Left cardiac atrium (tissue), 4 donors: ENCODE measurements at places on chromosomes 13 and 19. TPM values are rescaled to one million over a fixed set of nuclear protein-coding genes. Genes with fewer than 3 reads are reported as not detected.

GRCh38 chr19:10861103-10861651 lies 10.2 kb upstream of the CARM1 start:
- DNase-seq = no peak

GRCh38 chr13:67071918-67072598 lies 158.1 kb downstream of the PCDH9 start:
- no peak for DNase-seq

DNA sequence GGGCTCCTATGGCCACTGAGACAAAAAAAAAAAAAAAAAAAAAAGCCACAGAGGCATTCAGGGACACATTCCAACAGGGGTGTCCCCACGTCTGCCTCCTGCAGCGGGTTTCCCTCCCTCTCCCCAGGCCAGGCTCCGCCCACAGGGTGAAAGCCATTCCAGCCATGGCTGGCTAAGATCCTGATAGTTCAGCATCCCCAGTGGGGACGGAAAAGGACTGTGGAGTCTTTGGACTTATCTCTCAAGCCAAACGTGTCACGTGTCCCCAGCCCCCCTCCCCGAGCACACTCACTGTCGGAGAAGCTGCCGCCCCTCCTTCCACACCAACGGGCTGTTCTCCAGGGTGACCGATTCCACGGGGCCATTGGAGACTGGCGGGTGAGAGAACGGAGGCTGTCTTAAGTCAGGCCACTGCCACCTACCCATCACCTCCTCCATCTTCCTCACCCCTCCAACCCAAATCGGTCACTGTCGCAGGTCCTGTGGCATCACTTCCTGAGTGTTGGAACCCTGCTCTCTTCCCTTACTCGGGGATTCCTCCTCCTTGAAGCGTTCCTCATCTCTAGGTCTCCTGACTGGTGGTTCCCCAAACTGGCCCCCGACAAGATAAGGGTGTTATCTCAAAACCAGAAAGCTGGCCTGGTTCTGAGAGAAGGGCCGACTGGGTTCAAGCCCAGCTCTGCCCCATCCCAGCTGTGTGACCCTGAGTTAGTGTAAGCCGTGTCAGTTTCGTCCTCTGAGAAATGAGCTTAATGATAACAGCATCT lies 9.1 kb upstream of the FKRP start:
- DNase-seq = peak; percentile 62

DNA sequence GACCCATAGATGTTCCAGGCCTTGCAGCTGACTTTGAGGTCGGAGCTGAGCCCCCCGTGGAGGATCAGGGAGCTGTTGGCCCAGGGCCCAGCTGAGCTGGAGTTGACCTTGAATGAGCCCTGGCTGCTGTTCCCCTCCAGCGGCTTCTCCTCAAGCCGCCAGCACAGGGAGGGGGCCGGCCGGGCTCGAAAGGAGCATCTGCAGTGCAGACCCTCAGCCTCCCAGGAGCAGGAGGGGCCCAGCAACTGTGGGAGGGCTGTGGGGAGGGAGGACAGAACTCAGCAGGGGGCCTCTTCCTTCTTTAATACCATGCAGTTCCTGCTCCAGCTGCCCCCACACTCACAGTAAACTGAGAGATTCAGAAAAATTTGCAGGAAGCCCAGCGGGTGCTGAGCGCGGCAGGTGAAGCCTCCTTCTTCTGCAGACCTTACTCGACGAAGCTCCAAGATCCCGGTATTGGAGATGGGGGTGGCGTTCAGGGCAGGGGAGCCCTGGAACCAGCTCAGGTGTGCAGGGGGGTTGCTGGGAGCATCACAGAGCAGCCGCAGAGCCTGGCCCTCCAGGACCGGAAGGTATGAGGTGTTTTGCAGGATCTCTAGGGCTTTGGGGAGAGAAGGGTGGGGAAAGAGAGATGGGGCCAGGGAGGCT lies 2.6 kb downstream of the SIGLEC5 start:
- DNase-seq = no peak

DNA sequence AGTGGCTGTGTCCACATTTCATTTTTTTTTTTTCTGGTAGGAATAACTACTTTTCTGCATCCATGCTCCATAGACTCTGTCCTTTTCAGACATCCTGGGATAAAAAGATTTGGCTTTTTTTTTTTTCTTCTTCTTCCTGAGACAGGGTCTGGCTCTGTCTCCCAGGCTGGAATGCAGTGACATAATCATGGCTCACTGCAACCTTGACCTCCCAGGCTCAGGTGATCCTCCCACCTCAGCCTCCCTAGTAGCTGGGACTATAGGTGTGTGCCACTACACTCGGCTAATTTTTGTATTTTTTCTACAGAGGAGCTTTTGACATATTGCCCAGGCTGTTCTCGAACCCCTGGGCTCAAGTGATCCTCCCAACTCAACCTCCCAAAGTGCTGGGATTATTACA lies 4.1 kb upstream of the ICAM3 start:
- DNase-seq = no peak

- DNase-seq = no peak
Observed at GRCh38 chr19:28169168-28169887, 1043.6 kb downstream of the UQCRFS1 start.

DNA sequence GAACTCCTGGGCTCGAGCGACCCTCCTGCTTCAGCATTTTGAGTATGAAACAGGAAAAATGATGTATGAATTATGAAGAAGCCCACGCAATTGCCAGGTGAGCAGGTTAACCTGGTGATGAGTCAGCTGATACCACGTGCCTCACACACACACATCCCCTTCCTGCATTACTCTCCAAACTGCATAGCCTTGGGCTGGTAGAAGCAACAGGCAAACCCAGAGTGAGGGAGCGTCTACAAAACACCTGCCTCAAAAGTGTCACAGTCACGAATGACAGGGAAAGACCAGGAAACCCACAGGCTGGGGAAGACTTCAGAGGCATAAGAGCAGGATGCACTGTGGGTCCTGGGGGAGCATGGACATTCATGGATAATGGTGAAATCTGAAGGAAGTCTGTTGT lies 192.8 kb upstream of the IRS2 start:
- DNase-seq = no peak

Gene PNMA8A
- total RNA-seq = 16.5 TPM

Gene ZNF112
- total RNA-seq = 4.5 TPM

Gene GRIK5
- 12.0 TPM for total RNA-seq

Gene PLIN5
- 32.7 TPM for total RNA-seq

Gene LACC1
- 7.5 TPM for total RNA-seq
